ENCODE measurements at places on chromosomes 7 and 10.

DNA sequence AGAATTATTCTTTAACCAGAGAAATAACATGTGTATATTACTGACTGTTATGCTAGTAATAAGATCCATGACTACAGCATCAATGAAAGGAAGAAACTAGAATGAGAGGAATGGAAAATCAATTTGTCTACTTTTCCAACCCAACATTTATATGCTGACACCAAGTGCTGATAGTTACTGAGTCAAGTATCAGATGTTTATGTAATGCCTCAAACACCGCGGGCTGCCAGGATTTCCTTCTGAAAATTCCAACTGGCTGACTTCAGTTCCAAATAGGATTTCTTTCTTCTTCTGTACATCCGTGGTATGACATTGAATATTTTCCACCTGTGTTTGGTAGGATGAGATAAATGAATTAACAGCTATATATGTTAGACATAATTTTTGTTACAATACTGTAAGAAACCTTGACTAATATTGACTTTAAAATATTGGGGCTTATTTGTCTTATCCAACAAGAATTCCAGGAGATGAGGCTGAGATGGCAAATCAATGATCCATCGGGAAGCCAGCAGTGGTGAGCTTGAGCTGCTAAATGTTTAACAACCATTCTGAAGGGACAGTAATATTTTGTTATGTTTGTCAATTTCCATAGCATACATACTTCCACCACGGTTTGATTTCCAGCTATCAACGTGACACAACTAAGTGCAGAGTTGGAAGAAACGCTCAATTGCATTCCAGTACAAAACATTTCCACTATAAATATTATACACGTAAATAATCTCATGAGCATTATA, 435.2 kb upstream of the AUTS2 start:
- DNase-seq: no peak

DNA sequence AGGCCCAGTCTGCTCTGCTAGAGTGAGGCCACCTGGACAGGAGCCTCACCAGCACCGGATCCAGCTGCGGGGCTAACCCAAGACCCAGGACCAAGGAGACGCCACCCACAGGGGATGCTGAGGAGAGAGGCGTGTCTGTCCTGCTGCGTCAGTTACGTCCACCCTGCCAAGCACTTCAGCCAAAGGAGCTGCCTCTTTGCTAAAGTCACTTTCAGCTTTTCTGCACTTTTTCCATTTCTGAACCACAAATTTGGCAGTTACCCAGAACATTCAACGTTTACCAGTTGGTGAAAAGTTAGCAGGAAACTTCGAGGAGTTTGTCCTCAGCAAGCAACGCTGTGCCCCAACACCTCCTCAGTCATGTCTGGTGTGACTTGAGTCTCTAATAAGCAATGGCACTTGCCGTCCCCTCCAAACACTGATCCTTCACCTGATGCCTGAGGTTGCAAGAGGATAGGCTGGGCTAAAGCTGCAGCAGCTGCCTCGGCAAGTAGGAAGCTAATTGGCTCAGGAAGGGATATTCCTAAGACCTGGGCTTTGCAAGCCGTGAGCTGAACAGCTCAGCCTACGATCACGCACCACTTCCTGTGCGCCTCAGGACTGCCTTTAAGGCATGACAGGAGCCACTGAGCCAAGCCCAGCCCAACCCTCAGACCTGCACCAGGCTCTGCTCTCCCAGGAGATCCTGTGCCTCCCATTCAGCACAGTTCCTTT, 40.1 kb downstream of the KCNH2 start:
- DNase-seq: no peak

DNA sequence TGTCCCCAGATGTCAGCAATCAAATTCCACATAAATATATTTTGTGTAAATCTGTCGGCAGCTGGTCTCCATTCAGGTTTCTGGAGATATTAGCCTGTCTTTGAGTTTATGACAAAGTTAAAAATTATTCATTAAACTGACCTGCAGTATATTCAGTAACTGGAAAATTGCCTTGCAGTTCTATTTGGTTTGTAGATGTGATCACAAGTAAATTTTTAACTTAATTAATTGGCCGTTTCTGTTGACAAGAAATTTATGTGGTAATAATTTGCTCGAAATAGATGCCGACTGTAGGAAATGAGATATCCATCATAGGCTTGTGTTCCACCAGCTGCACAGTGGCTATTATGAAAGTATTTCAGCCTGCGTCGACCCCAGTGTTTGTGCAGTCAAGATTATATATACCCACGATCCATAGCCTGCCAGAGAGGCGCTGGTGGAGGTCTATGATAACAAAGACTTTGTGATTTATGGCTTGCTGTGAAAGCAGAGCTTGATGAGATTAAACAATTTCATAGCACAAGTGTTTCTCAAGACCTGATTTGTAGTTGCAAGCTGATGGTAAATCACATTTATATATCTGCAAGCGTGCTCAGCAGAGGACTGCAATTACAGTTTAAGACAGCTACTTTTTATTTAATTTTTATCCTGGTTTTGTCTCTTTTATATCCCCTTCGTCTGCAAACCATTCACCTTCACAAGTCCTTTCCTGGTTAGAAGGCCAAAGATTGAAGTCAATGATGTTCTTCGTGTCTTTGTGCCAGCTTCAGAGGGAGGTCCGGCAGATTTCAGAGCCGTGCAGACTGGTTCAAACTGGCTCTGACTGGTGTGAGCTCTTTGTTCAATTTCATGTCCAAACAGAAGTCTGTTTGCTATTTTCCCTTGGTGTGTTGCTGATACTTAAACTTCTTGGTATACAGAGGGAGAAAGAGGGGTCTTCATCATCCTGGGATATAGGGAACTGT, 850.9 kb downstream of the LRMDA start:
- no peak for DNase-seq

DNA sequence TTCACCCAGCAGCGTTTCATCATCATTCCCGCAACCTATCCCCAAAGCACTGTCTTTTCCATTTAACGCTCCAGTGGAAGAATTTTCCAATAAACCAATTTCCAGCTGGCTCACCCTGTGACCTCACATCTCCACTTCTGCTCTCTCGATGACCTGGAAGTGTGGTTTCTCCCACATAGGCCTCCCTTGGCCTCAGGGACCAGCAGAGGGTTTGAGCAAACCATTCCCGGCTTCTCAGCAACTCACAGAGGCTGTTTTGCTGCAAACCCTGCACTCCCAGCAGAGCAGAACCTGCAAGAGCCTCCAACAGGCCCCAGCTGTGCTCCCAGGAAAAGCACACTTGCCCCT, 523.0 kb upstream of the FOXK1 start:
- no peak for DNase-seq

- DNase-seq: no peak
Observed at GRCh38 chr10:95742485-95742884, 13.5 kb upstream of the ENTPD1 start.
